ENCODE measurements at places on chromosomes 7 and 10. TPM values are rescaled to one million over a fixed set of nuclear protein-coding genes. Genes with fewer than 3 reads are reported as not detected.

- H3K4me1 ChIP-seq: peaks cover 19% of the 10 kb centered on the region
- peaks cover 59% of the 10 kb centered on the region for H3K36me3 ChIP-seq
- no peak overlapping the region for H3K27ac ChIP-seq
- H3K4me3 ChIP-seq: no peak overlapping the region
- no peaks in the 10 kb centered on the region for H3K27me3 ChIP-seq
These were observed 43.7 kb upstream of the SLIT1 start for GRCh38 chr10:97229322-97230015.

DNA sequence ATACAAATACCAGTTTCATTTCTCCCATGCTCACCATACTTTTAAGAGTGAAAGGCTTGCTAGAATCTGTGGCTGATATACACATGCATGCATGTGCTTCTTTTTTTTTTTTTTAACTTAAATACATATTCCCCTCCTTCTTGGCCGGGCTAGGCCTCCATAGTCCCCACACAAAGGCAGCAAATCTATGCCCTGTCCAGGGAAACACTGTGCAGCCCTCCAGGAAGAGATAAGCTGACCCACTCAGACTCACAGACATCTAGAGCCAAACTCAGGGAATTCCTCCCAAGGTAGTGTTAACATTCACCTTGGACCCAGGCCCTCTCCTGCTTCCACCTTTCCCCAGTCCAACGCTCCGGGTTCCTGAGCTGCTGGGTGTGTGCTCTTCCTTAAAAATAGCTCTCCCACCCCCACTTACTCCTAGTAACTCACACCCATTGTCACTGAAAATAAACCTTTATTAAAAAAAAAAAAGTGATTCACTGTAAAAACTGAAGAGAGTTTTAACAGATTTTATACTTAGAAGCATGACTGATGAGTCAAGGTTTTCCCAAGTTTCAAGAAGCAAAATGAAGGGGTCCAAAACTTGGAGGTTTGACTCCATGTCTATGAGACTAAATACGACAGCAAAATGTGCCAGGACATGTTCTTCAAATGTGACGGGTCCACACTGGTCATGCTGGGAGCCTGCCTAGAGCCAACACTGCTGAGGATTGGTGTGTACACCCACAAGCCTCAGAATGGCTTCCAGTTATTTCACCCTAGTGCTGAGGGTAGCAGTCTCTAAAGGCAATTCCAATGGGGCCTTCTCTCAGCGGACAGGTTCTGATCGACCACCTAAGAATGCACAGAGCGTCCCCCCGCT, 159.5 kb downstream of the GLI3 start:
- no peak for DNase-seq
- H3K4me3 ChIP-seq: no peak overlapping the region
- H3K4me1 ChIP-seq: no peaks in the 10 kb centered on the region
- H3K36me3 ChIP-seq: no peaks in the 10 kb centered on the region
- H3K27ac ChIP-seq: no peak overlapping the region
- H3K27me3 ChIP-seq: no peaks in the 10 kb centered on the region

The POM121C gene
- total RNA-seq: 71.8 TPM

DNA sequence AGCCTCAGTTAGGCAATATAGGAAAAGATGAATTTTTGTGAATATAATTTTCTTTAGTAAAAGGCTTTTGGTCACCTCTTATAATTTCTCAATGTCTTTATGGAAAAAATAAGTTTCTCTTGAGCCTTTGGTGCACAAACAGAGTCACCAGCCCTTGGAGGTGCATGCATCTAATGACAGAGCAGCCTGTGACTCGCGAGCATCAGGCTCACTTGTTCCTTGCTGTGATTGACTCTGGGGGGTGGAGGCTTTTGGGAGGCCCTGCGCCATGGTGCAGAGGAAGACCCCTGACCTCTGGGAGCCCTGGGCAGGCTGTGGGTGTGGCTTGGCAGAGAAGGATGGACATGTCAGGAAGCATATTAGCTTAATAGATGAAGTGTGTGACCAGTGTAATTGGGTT, 60.2 kb downstream of the FIGNL1 start:
- H3K36me3 ChIP-seq: peaks cover 92% of the 10 kb centered on the region
- H3K4me3 ChIP-seq: no peak overlapping the region
- H3K4me1 ChIP-seq: peaks cover 76% of the 10 kb centered on the region

- H3K27me3 ChIP-seq: no peaks in the 10 kb centered on the region
- H3K4me3 ChIP-seq: no peak overlapping the region
- H3K27ac ChIP-seq: no peak overlapping the region
- no peaks in the 10 kb centered on the region for H3K36me3 ChIP-seq
- no peak for DNase-seq
These were observed 20.1 kb upstream of the DDIT4 start for GRCh38 chr10:72253578-72253977.

- no peaks in the 10 kb centered on the region for H3K36me3 ChIP-seq
- H3K27me3 ChIP-seq: no peaks in the 10 kb centered on the region
- no peak for DNase-seq
- H3K4me1 ChIP-seq: no peaks in the 10 kb centered on the region
- no peak overlapping the region for H3K27ac ChIP-seq
- no peak overlapping the region for H3K4me3 ChIP-seq
These were observed 286.0 kb downstream of the TWIST1 start for GRCh38 chr7:18831419-18831818.

DNA sequence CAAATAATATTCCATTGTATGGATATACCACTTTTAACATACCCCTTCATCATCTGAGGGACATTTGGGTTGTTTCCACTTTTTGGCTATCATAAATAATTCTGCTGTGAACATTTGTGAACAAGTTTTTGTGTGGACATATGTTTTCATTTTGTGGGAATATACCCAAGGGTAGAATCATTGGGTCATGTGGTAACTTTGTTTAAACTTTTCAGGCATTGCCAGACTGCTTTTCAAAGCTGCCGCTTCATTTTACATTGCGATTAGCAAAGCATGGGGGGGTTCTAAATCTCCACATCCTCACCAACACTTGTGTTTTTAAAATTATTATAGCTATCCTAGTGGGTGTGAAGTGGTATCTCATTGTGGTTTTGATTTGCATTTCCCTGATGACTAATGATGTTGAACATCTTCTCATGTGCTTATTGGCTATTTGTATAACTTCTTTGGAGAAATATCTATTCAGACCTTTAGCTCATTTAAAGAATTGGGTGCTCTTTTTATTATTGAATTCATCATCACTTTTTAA, 8.4 kb upstream of the HHEX start:
- no peaks in the 10 kb centered on the region for H3K36me3 ChIP-seq
- H3K4me1 ChIP-seq: no peaks in the 10 kb centered on the region
- peaks cover 38% of the 10 kb centered on the region for H3K27me3 ChIP-seq
- no peak overlapping the region for H3K27ac ChIP-seq

GRCh38 chr10:103986360-103986759, 19.4 kb downstream of the SLK start:
- H3K36me3 ChIP-seq: peaks cover 12% of the 10 kb centered on the region
- no peak overlapping the region for H3K4me3 ChIP-seq
- no peak overlapping the region for H3K27ac ChIP-seq
- DNase-seq: no peak

DNA sequence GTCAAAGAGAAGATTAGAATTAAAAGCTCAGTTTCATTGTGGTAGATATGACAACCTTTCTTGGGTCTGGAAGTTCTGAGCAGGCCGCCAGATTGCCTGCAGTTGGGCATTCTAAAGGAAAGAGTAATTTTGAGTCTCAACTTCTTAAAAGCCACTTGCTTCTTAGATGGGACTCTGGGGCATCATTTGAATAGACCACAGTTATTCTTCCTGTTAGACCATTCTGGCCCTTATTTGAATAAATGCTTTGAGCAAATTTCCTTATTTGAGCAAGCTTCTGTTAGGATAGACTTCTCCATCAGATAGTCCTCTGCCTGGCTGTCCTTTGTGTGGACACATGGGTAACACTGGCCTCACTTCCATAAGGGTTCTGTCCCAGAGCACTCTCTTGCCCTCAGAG, 40.2 kb downstream of the SND1 start:
- H3K4me3 ChIP-seq: no peak overlapping the region
- H3K4me1 ChIP-seq: peaks cover 2% of the 10 kb centered on the region
- H3K36me3 ChIP-seq: peaks cover 61% of the 10 kb centered on the region
- no peak overlapping the region for H3K27ac ChIP-seq

The LAMB1 gene
- total RNA-seq: not detected

The PNLIP gene
- not detected for total RNA-seq

GRCh38 chr10:88028654-88029053, 165.2 kb downstream of the PTEN start:
- DNase-seq: no peak
- H3K27ac ChIP-seq: no peak overlapping the region
- H3K4me1 ChIP-seq: peaks cover 2% of the 10 kb centered on the region
- H3K4me3 ChIP-seq: no peak overlapping the region
- H3K27me3 ChIP-seq: no peaks in the 10 kb centered on the region

DNA sequence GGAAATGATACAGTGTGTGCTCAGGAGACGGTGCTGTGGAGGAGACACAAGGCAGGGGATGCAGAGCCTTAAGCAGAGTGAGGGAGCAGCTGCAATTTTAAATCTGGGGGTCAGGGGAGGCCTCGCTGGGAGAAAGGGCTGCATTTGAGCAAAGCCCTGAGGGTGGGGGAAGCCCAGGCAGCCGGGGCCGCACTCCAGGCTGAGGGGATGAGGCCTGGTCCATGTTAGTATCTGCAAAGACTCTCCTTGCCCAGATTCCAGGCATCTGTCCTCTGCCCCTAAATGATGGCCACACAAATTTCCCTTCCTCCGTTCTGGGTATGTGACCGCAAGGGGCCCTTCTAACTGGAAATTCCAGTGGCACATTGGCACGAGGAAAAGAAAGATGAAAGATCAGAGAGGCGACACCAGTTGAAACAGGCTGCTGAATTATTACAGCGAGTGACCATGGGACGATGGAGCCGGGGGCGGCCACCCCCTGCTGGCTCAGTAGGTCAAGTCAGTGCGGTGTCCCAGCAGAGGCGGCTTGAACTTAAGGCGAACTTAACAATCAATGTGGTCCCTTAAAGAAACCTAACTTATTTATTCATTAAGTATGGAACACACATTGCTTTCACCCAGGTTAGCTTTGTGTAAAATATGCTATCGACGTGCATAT, 62.3 kb upstream of the KAT6B start:
- DNase-seq: no peak
- H3K36me3 ChIP-seq: no peaks in the 10 kb centered on the region
- no peak overlapping the region for H3K27ac ChIP-seq
- no peaks in the 10 kb centered on the region for H3K4me1 ChIP-seq
- H3K27me3 ChIP-seq: peaks cover 2% of the 10 kb centered on the region

The TAC1 gene
- total RNA-seq: not detected

DNA sequence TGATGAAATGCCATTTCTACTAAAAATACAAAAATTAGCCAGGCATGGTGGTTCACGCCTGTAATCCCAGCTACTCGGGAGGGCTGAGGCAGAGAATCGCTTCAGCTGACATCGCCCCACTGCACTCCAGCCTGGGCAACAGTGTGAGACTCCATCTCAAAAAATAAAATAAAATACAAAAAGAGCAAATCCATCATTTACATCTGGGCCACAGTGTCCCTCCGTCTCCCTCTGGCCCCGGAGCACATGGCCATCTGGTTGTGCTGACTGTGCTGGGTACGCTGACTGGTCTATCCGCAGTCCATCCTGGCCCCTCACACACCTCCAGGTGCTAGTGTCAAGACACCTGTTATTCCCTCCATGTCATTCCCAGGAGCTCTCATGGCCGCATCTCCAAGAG, 42.1 kb downstream of the KCNH2 start:
- H3K27me3 ChIP-seq: no peaks in the 10 kb centered on the region
- H3K27ac ChIP-seq: no peak overlapping the region
- DNase-seq: no peak
- H3K36me3 ChIP-seq: no peaks in the 10 kb centered on the region
- H3K4me3 ChIP-seq: no peak overlapping the region

The ASZ1 gene
- not detected for total RNA-seq

- no peak overlapping the region for H3K27ac ChIP-seq
- H3K4me3 ChIP-seq: no peak overlapping the region
- no peaks in the 10 kb centered on the region for H3K36me3 ChIP-seq
- H3K27me3 ChIP-seq: no peaks in the 10 kb centered on the region
- DNase-seq: no peak
These were observed 477.7 kb downstream of the TNS3 start for GRCh38 chr7:47104206-47104549.

The PRF1 gene
- 136 TPM for total RNA-seq

The MOGAT3 gene
- total RNA-seq: not detected

DNA sequence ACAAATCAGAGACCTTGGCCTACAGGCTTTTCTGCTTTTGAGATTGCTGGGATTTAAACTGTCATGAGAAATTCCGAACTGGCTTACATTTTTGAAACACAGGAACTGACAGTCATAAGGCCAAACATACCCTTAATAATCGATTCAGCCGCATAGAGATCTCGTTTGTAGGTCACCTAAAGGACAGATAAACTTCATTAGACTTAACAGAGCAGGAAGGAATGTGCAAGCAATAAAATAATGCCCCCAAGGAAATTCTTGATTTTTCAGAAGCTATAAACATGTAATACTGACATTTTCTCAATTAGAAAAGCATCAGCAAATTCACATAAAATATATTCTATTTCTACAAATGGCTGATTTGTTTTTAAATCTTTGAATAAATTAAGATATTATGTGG, 120.0 kb downstream of the CRPPA start:
- no peak for DNase-seq
- H3K4me3 ChIP-seq: no peak overlapping the region
- H3K4me1 ChIP-seq: no peaks in the 10 kb centered on the region
- H3K27me3 ChIP-seq: no peaks in the 10 kb centered on the region
- no peaks in the 10 kb centered on the region for H3K36me3 ChIP-seq
- no peak overlapping the region for H3K27ac ChIP-seq

GRCh38 chr7:92754919-92755581, 81.3 kb downstream of the CDK6 start:
- DNase-seq: no peak
- H3K27me3 ChIP-seq: no peaks in the 10 kb centered on the region
- H3K4me3 ChIP-seq: no peak overlapping the region
- H3K27ac ChIP-seq: no peak overlapping the region

DNA sequence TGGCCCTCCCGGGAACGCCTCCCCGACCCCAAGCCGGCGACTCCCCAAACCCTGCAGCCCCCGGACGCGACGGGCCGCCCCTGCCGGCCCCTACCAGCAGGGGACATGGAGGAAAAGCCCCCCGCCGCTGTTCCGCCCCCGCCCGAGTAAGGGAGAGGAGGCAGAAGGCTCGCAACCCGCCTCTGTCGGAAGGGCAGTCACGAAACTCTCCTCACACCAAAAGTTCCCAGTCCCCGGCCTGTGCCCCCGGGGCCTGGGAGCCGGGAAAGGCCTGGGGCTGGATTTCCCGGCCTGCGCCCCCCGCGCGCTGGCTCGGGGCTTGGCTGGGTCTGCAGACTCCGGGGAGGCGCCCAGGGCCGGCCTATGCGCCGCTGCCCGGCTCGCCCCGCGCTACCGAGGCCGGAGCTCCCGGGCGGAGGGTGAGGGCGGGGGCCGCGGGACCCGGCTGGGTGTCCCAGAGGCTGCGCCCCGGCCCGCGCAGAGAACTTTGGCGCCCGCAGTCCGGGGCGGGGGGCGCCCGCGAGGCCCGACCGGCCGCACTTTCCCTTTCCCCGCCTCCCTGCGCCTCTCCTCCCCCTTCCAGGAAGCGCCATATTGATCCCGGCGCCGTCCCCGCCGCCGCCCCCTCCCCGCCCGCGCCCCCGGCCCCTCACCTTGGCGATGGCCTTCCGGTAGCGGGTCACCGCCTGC, 728 bp downstream of the PARD3 start:
- H3K4me1 ChIP-seq: peaks cover 10% of the 10 kb centered on the region
- peaks cover 60% of the 10 kb centered on the region for H3K27me3 ChIP-seq
- no peak for DNase-seq
- H3K27ac ChIP-seq: no peak overlapping the region
- H3K4me3 ChIP-seq: peak overlapping the region; percentile 31

Data from activated CD4-positive, alpha-beta memory T cell treated with anti-CD3 and anti-CD28 coated beads, Interleukin-2, amount 10 ng/mL, durations not matched to agents 7 days and 5 days (primary cell).